ENCODE measurements at places on chromosomes 3 and 15. TPM values are rescaled to one million over a fixed set of nuclear protein-coding genes. Genes with fewer than 3 reads are reported as not detected.

Gene ADAMTS7
- 18.8 TPM for polyA plus RNA-seq

Gene WNT5A
- polyA plus RNA-seq: 38.5 TPM

Gene FANCD2OS
- polyA plus RNA-seq: not detected

Gene EIF4E3
- polyA plus RNA-seq: 11.7 TPM

Gene TGM4
- 0.11 TPM for polyA plus RNA-seq

Gene RTP1
- not detected for polyA plus RNA-seq

Gene P2RY14
- polyA plus RNA-seq: 1.0 TPM

DNA sequence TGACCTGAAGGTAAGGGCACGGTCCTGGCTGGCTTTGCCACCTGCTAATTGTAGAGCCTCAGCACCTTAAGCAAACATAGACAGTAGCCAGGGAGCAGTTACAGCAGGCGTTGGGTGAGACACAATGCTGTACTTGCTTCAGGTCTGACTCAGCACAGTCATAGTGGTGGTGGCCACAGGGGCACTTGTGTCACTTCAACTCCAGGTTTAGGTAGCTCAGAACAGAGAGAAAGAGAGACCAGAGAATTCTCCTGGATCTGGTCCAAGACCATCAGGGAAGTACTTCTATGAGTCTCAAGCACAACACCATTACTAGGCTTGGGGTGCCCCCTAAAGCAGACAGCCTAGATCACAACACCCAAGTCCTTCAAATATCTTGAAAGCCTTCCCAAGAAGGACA is 204.4 kb downstream of the OTOL1 start:
- no peak for DNase-seq

GRCh38 chr15:37220949-37221670 is 120.8 kb upstream of the MEIS2 start:
- no peak for DNase-seq

DNA sequence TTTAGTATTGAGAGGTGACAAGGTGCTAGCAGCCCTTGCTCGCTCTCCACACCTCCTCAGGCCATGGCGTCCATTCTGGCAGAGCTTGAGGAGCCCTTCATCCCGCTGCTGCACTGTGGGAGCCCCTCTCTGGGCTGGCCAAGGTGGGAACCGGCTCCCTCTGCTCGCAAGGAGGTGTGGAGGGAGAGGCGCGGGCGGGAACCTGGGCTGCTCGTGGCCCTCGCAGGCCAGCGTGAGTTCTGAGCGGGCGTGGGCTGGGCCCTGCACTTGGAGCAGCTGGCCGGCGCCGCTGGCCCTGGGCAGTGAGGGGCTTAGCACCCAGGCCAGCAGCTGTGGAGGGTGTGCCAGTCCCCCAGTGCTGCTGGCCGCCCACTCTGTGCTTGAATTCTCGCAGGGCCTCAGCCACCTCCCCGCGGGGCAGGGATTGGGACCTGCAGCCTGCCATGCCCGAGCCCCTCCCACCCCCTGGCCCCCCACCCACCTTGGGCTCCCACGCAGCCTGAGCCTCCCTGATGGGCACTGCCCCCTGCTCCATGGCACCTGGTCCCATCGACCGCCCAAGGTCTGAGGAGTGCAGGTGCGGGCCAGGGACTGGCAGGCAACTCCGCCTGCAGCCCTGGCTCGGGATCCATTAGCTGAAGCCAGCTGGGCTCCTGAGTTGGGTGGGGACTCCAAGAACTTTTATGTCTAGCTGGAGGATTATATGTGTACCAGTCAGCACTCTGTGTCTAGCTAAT is 785.2 kb downstream of the DIPK2A start:
- DNase-seq: no peak

DNA sequence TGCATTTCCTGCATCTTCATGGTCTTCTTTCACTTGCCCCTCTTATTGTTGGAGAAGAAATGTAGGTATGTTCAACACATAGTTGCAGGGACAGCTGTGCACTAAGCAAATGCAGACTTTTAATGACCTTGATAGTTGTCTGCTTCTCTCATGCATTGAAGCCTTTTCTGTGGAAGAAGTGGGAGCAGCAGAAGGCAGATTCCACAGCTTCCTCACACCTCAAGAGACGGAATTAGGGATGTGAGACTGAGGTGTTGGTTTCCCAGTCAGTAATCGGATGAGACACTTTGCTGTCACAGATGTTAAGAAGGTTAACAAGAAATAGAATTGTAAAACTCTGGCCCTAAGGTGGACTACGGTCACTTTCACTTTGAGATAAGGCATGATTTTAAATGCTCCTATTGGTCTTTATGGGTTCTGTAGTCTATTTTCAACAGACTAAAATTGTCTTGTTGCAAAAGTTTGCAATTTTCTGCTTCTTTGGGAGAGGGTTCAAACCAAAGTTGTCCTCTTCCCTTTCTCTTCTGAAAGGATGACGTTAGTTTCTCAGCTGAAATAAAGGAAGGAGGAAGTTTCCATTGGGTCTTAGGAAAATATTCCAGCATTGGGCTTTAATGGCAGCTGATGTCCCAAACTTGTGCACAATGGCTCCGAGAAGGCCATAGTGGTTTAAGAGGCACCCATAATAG is 117.4 kb downstream of the LPP start:
- no peak for DNase-seq

GRCh38 chr15:97902140-97902780 is 58.2 kb upstream of the ARRDC4 start:
- no peak for DNase-seq

DNA sequence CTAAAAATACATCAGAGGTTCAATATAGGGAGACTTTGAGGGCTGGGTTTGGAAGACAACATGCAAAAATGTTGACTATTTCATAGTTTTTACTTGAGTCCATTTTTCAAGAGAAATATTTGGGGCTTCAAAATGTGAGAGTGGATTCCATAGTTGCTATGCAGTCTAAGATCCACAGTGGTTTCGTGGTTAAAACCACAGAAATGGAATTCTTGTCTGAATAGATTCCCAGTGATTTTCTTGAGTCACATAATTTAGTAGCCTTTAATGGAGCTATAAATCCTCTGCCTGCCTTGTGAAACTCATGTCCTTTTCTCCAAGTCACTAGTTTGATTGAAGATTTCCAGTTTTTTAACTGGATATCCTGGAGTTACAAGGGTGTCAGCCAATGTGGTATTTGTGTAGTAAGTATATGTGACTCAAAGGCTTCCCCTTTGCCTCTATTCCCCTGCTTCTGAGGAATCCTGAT is 94.7 kb upstream of the RBMS3 start:
- no peak for DNase-seq

- DNase-seq: no peak
Observed at GRCh38 chr15:76973362-76973743, 21.6 kb upstream of the PSTPIP1 start.

DNA sequence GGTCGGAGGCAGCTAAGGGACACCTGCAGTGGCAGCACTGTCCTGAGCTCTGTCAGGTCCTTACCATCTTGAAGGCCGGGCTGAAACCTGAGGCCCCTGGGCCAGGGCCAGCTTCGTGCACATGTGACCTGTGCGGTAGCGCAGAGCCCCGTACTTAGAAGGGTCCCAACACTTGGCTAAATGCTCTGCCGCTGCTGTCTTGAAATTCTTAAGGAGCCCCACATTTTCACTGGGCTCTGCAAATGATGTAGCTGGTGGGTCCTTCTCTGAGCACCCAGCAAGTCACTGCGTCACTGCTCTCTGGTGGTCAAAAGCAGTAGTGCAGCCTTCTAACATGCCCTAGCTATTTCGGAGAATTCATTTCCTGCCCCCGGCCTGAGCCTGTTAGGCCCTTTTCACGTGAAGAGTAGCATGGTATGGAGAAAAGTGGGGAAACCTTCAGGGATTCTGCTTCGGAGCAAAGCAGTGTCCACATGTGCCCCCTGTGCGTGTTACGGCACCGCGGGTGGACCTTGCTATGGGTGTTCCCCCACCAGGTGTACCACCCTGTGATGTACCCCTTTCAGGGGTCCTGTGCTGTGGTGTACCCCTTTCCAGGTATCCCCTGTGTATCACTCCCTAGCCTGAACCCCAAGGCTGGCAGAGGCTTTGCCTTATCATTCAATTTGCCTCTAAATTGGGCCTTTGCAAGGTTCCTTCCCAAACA is 79.7 kb downstream of the TMEM266 start:
- DNase-seq: no peak

DNA sequence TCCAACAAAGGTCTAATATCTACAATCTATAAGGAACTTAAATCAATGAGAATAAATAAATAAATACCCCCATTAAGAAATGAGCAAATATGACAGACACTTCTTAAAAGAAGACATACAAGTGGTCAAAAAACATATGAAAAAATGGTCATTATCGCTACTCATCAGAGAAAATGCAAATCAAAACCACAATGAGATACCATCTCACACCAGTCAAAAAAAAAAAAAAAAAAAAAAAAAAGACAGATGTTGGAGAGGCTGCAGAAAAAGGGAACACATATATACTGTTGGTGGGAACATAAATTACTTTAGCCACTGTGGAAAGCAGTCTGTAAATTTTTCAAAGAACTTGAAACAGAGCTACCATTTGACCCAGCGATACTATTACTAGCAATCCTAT is 31.6 kb upstream of the OR5H6 start:
- DNase-seq: no peak

GRCh38 chr3:12288182-12289129 is at the start of gene PPARG:
Gene PPARG, plus strand, starts transcription at chr3:12289070. Its CDS starts 90,642 bp downstream, at chr3:12379712.
- no peak for DNase-seq

GRCh38 chr3:123546133-123546755 is 38.6 kb downstream of the HACD2 start:
- DNase-seq: no peak

DNA sequence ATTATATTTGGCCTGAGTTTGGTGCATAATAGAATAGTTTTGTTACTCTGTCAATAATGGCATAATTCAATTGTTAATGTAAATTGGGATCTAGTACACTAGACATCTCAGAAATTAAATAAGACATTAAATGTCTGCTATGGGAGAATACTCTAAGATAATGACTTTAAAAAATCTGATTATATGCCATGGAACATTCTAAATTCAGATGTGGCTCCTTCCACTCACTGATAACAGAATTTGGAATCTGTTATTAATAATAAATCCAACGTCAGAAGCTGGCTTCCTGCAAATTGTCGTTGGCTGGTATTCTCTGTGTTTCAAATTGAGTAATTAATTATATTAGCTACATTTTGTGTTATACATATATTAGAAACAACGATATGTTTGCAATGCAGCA is 258.1 kb downstream of the CNTN6 start:
- no peak for DNase-seq

GRCh38 chr3:41603807-41604206 is 358.1 kb downstream of the ULK4 start:
- no peak for DNase-seq

DNA sequence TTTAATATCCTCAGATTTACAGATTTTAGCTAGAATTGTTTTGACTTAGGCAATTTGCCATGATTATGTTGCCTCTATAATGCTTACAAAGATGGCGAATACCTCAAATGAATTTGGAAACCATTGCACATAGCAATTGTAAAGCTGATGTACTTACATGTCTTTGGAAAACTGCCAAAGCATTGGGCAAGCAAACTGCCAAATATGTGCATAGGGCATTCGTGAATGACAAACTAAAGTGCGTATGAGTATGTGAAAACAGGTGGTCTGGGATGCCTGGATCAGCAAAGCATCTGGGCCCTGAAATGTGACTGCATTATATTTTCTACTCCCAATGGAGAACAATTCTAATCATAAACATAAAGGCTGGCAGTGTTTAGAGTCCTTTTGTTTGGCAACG is 445.3 kb upstream of the ROBO1 start:
- DNase-seq: no peak

DNA sequence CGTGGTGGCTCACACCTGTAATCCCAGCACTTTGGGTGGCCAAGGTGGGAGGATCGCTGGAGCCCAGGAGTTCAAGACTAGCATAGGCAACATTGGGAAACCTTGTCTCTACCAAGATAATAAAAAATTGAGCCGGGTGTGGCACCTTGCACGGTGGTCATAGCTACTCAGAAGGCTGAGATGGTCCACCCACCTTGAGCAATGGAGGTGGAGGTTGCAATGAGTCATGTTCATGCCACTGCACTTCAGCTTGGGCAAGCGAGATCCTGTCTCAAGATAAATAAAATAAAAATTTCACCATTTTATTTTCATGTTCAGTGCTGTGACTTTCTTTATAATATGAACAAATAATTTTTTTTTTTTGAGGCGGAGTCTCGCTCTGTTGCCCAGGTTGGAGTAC is 12.5 kb downstream of the MAPK6 start:
- DNase-seq: no peak

GRCh38 chr15:39058351-39059131 is 493.9 kb upstream of the RASGRP1 start:
- no peak for DNase-seq

DNA sequence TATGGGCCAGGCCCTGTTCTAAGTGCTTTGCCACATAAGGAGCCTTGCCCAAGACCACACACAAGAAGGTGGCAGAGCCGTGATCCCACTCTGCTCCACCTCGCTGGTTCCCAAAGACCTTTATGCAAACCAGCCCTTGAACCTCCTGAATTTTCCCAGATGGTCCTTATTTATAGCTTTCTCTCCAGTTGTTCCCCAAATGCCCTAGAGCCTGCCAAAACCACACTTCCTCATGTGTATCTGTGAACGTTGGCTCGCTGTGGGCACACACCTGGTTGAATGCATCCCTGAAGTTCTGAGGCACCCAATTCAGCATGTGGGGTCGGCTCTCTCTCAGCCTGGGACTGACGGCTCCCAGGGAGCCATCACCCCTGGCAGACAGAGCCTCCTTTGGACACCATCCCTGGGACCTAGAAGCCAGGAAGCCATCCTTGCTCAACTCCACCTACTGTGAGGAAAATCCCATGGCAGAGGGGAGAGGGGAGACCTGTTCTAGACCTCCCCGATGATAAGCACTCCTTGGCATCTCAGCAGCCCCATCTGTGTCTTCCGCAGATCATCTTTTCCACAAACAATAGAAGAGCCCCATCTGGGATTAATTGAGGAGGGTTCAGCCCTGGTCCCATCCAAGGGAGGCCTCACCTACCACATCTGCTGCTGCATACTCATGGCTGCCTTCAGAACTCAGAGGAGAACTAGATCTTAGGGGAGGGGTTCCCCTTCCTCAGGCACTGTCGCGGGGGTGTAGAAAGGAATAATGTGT is 42.3 kb upstream of the LIMD1 start:
- DNase-seq: no peak

DNA sequence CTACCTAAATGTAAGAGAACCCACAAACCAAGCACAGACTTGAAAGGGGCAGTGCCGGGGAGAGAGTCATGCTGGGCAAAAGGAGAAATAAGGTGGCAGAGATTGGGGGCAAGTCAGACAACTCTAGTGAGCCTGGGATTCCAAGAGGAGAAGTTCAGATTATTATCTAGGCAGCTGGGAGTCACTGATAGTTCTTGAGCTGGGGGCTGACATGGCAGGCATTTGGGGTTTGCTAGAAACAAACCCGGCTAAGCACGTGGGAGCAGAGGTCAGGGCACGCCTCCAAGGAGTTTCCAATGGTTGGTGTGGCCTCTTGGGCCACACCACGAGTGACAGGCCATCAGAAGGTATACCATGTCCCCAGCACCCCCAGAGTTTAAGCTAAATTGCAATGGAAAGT is 27.6 kb downstream of the SLC6A6 start:
- DNase-seq: no peak

DNA sequence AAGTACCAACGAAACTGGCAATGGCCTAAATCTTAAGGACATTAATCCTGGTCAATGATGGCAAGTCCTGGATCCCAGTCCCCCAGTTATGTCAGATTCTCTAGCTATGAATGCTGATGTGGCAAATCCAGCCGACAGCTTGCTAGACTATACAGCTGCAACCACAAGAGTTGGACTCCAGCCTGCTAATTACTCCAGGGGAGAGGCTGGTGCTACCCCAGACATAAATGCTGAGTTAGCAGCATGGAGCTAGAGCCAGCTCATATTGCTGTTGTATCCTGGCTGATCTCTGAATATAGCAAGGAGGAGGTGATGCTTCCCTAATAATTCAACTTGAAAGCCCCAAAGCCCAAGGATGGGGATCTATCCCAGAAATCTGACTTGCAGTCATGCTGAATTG is 207.1 kb downstream of the LRRN1 start:
- DNase-seq: no peak
